Anterior cingulate cortex (tissue), 58 donors: ENCODE measurements at places on chromosomes 3 and 15.
A peak's percentile ranks its signal among the peaks of the same experiment; 100 is the strongest.

DNA sequence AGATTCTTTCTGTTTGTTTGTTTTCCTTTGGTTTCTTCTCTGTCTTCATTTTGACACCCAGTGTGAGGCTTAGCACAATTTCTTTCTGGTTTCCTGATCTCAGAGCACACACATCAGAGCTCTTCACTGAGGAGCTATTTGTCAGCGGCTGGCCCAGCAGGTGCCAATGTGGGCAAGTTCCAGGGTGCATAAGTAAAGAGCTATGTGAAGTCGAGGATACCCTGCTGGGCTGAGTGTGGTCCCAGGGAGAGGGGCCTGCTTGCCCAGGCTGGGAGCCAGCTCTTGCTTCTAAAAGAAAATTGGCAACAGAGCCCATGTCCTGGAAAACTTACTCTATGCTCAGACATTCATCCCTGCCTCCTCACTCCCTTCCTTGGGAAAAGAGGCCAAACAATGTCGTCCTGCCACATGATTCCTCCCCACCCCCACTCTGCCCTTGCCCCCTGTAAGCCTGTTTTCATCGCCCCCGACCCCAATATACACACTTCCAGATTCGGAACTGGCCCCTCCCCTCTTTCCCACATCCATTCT lies 101.2 kb downstream of the ST8SIA2 start:
- no peak for DNase-seq

- DNase-seq, result no peak
These were observed 229.0 kb downstream of the EPHA6 start for GRCh38 chr3:97043411-97043810.

DNA sequence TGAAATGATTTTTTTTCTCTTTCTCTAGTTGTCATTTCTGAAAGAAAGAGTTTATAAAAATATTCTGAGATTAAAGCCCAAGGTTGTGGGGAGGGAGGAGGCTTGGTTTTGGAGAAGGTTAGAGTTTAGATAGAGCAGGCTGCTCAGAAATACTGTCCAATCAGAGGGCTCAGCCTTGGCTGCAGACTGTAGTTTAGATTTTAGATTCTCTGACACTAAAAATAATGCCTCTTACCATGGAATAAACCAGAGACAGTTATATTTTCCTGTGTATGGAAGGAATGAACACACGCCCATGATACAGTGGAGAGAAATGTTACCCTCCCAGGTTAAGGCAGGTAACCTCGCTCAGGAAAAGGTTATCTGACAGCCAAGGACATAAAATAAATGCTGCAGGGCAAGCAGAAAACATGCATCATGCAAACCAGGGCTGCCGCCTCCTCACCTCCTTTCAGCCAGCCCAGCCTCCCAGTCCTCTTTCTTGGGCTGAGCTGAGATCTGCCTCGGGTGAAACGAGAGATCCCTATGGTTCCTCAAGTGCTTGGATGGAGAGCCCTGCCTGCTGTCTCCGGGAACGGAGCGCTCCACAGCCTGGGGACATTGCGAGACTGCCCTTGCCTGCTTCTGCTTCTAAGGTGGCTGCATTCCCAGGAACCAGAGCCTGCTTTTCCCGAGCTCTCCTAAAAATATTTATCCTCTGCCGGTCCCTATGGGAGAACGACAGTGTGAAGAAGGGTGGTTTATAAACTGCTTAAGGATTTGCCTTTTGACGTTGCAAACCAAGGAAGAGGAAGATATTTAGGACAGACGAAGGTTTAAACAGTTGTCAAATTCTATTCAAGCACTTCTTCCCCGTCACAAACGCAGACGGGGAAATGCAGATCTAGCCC lies 848 bp downstream of the NCEH1 start:
- peak; percentile 15 for DNase-seq

- peak; percentile 30 for DNase-seq
These were observed 99.9 kb downstream of the ADAMTS17 start for GRCh38 chr15:100241572-100242482.

GRCh38 chr3:58059349-58060321 lies 51.4 kb downstream of the FLNB start:
- no peak for DNase-seq

- DNase-seq, result no peak
These were observed 153.1 kb downstream of the LIPC start for GRCh38 chr15:58584789-58585461.

GRCh38 chr15:57031605-57032004 lies 113.2 kb downstream of the TCF12 start:
- DNase-seq, result no peak

DNA sequence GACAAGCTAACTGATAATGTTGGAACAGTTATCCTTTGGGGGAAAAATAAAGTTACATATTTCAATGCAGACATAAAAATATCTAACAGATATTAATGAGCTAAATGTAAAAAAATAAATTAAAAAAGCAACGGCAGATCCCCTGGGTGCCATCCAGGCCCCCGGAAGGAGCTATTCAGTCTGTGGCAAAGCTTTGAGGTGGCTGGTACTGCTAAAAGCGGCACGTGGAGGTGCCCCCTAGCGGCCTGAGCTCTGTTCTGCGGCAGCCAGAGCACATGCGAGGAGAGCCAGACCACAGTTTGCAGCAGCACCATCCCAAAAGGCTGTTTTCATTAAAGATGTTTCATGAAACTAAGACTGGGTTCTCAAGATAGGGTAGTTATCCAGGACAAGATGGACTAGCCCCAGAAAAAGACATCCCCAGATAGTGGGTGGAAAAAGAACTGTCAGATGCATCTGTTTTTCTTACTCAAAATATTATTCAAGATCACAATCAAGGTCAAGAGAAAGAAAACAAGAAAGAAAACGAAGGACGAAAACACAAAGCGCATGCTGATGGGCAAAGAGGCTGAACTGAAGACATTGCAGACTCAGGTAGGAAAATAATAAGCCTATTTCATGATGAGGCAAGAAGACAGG lies 18.7 kb downstream of the AP3S2 start:
- DNase-seq, result peak; percentile 64

DNA sequence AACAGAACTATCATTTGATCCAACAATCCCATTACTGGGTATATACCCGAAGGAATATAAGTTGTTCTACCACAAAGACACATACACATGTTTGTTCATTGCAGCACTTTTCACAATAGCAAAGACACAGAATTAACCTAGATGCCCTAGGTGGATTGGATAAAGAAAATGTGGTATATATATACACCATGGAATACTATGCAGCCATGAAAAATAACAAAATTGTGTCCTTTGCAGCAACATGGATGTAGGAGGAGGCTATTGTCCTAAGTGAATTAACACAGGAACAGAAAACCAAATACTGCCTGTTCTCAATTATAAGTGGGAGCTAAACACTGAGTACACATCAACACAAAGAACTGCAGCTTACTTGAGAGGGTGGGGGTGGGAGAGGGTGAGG lies 142.5 kb downstream of the IL20RB start:
- no peak for DNase-seq

GRCh38 chr3:32224016-32224516 lies 14.4 kb upstream of the CMTM8 start:
- DNase-seq, result no peak

- no peak for DNase-seq
These were observed 100.7 kb downstream of the MEX3B start for GRCh38 chr15:81945014-81945615.

DNA sequence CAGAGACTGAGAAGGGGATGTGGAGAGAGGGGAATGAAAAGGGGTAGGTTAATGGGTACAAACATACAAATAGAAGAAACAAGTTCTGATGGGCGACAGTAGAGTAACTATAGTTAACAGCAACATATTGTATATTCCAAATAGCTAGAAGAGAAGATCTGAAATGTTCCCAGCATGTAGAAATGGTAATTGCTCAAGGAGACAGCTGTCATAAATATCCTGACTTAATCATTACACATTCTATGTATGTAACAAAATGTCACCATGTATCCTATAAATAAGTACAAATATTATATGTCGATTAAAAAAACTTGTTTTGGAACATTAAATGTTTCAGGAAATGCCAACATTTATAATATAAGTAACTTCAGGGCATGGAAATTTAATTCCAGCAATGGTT lies 23.3 kb downstream of the FMN1 start:
- DNase-seq, result no peak

GRCh38 chr3:183085634-183086390 lies 13.5 kb downstream of the MCCC1 start:
- no peak for DNase-seq

DNA sequence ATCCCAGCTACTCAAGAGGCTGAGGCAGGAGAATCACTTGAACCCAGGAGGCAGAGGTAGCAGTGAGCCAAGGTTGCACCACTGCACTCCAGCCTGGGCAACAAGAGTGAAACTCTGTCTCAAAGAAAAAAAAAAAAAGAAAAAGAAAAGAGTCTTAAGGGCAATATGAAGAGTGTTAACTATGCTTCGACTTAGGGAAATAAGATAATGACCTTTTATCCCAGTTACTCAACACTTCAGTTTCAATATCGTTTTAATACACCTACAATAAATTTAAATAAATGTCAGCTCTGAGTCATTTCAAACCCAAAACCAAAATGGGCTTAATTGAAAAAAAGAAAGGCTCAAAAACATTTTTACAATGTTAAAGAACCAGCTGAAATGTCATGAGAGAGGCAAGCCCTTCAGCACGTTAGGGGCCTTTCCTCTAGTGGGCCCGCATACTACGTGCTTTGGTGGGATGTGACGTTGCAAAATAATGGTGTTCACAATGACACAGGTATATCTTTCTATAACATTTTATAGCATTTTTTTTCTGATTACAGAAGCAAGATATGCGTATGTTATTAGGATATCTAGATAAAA lies 15.3 kb downstream of the FYCO1 start:
- no peak for DNase-seq

DNA sequence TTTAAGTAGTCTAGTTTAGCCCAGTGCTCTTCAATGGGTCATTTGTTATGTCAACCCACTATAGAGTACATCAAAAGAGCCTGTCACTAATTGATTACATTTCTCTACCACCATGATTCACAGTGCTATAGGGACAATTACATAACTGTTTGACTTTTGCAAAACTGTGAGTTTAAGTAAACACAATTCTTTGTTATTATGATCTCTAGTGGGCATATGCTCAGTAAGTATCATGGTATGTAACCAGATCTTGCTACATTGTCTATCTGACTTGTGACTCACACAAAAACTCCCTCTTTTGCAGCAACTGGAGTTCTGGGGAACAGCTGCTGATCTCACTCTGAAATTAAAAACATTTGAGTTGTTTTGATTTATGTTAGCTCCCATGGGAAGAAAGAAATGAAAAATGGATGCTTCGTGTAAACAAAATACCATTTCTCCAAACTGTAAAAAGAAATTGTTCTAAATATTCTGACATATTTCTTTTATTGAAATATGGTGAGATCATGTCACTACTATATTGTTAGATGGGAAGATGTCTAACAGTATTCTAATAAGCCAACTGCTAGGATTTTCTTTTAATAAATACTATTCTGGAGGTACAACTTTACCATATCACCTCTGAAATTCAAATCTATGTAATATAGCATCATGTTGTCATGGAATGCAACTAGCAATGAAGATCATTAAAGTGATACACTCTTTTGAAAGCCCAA lies 470.4 kb downstream of the ROBO1 start:
- DNase-seq, result no peak

DNA sequence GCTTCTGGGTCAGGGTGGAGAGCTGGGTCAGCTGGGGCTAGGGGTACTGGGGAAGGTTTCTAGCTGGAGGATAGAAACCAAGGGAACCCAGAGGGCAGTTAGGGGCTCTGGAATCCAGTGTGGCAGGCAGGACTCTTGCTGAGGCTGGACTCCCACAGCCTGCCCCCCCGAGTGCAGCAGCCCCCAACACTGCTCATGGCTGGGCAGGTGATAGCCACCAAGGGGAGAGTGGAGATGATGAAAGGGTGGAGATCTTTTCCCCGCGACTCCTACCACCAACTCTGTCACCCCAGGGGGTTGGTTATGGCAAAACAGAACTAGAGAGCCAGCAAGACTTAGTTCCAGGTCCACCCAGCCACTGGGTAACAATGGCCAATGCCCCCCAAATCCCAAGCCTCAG lies 16.9 kb upstream of the LINGO1 start:
- DNase-seq, result no peak

- DNase-seq, result no peak
These were observed 21.8 kb downstream of the SPG11 start for GRCh38 chr15:44641651-44642050.

DNA sequence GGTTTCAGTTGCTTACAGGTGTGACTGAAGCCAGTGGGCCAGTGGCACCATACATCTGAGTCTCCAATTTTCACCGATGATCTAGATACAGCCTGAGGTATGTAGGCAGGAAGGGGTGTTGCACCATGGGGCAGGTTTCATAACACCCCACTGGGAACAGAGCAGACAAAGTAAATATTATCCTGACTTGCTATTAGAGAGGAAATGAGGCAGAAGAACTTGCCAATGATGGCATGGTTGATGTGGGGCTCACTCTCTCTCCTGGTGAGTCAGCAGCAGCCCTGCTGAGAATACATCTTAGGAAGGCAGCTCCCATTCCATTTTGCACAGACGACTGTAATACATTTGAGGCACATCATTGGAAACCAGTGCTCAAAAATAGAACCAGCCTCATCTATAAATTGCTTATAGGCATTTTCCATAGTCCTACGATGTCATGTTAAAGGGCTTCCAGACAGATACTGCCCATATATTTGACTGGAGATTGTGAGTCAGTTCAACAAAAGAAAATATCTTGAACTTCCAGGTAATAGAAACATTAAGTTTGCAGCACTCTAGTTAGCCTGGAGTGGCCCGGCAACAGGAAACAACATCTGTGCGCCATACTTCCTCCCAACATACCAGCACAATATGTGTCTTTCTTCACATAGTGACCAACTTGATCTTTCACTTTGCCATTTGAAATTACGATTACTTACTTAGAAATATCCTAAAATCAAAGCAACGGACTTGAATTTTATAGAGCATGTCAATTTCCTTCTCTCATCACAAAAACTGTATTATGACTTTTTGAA lies 175.5 kb downstream of the NECTIN3 start:
- DNase-seq, result no peak

DNA sequence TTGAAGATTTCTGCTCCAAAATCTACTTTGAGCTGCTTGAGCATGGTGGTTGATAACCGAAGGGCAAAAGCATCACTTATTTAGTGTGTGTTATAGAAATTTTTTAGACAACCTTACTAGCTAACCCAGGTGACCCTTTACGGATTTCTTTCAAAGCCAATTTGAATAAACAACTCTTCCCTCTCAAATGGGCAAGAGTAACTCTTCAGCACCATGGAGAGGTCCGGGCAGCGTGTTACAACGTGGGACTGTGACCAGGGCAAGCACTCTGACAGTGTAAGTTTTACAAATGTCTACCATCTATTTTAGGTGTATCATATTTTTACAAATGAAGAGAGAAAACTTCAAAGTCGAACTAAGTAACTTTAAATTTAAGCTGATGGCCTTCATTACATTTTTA lies 471.8 kb downstream of the MFSD1 start:
- no peak for DNase-seq

DNA sequence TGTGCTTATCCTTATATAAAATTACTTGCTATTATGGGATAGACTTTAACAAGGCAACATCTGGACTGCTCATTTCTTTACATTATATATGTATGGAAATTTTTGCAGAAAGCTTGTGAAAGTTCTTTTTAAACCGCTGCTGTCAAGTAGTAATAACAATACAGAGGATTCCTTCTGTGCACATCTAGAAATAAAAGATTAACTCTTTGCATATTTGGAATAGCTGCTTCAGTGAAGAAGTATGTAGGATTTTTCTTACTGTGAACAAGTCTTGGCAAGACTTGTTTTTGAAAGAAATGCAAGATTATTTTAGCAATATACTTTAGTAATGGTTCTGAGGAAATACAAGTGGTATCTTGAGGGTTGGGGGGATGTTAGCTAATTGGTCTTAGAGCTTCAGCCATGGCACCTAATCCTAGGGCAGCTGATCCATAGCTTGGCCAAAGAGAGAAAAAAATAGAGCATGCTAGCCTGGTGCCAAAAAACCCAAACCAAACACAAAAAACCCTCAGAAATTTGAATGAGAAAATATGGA lies 4.3 kb downstream of the PRKCI start:
- DNase-seq, result no peak
